ENCODE measurements at places on chromosomes 11 and 22. TPM values are rescaled to one million over a fixed set of nuclear protein-coding genes. Genes with fewer than 3 reads are reported as not detected.

The RIC3 gene
- total RNA-seq = not detected

The SAA1 gene
- total RNA-seq = not detected

The CHKA gene
- total RNA-seq = 37.0 TPM

The ST14 gene
- total RNA-seq = under 0.01 TPM

The PNPLA3 gene
- total RNA-seq = 0.76 TPM

The SPI1 gene
- total RNA-seq = under 0.01 TPM

The SCGB1D2 gene
- not detected for total RNA-seq

The CARD18 gene
- total RNA-seq = not detected

The SCARF2 gene
- total RNA-seq = 4.6 TPM

The OR56A1 gene
- total RNA-seq = not detected

The OR2D2 gene
- 0.25 TPM for total RNA-seq

The LIN7C gene
- 30.6 TPM for total RNA-seq

The NPAS4 gene
- not detected for total RNA-seq

The TIMP3 gene
- 116 TPM for total RNA-seq

The KRTAP5-8 gene
- not detected for total RNA-seq

The CFAP300 gene
- total RNA-seq = not detected

The OR2AG1 gene
- not detected for total RNA-seq

The NUP98 gene
- 106 TPM for total RNA-seq

The ZNF280A gene
- total RNA-seq = under 0.01 TPM

The NCAM1 gene
- total RNA-seq = 4.2 TPM

The SPTBN2 gene
- total RNA-seq = 22.6 TPM

The WBP2NL gene
- not detected for total RNA-seq

The RGL4 gene
- total RNA-seq = not detected

The PDGFB gene
- 47.0 TPM for total RNA-seq

The TMEM134 gene
- 11.9 TPM for total RNA-seq

The PAMR1 gene
- total RNA-seq = under 0.01 TPM

The KRTAP5-9 gene
- not detected for total RNA-seq

The SLC22A6 gene
- total RNA-seq = not detected

The MMP8 gene
- not detected for total RNA-seq

The ASCL2 gene
- total RNA-seq = not detected

The PKNOX2 gene
- not detected for total RNA-seq

The FOLR1 gene
- not detected for total RNA-seq

The SYCE3 gene
- not detected for total RNA-seq

The VSIG10L2 gene
- not detected for total RNA-seq

The FGF3 gene
- total RNA-seq = not detected

The OTOG gene
- not detected for total RNA-seq

The MMP3 gene
- total RNA-seq = not detected
